ENCODE measurements at places on chromosomes 3 and 15.
A peak's percentile ranks its signal among the peaks of the same experiment; 100 is the strongest.

GRCh38 chr3:32551087-32551486 is 19.6 kb downstream of the DYNC1LI1 start:
- DNase-seq = no peak

DNA sequence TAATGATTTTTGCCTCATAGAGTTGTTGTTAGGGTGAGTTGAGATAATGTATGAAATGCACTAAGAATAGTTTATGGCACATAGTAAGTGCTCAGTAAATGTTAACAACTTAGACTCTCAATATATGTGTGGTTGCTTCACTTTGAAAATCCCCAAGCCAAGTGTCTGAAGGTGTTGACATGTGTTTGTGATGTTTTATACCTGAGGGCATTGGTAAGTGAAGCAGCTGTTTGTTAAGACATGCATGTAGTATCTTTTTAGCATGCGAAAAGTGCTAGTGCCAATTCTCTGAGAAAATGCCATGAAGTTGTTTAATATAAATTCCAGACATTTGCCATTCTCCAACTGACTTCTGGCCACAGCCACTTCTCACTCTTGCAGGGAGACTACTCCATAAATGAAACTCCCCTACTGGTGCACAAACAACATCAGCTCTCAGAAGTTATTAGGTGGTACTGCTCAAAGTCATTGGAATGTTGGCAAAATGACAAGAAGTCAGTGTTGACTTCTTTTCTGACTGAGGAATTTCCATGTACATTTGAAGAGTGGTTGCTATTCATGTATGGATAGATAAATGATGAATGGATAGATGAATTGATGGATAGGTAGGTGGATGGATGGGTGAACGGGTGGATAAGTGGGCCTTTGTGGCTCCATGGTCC is 103.6 kb upstream of the NUDT16 start:
- DNase-seq = no peak

GRCh38 chr3:54343495-54343894 is 221.1 kb downstream of the CACNA2D3 start:
- no peak for DNase-seq

DNA sequence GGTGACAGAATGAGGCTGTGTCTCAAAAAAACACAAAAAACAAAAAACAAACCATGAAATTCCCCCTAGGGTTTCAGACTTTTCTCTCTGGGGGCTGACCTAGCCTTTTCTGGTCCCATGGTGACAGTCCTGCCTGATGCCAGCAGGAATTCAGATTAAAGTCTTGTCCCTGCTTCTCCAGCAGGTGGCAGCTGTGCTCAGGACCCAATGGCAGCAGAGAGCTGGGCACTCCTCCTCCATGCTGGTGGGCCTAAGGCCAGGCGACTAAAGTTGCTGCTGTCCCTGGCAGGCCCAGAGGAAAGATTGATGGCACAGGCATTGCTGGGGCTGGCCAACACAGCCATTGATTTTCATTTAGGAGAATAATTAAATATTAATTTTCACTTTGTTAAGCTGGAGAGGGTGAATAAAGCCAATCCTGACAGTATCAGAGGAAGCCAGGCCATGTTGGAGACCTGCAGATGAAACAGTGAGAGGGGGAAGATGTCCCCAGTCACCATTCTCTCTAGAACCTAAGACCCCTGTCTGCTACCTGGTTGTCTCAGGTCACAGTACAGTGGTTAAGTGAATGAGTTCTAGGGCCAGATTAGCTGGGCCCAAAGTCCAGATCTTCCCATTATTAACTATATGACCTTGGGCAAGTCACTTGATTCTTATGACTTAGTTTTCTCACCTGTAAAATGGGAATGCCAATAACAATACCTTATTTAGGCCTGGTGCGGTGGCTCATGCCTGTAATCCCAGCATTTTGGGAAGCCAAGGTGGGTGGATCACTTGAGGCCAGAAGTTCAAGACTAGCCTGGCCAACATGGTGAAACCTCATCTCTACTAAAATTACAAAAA is 7.1 kb downstream of the CELF6 start:
- peak; percentile 48 for DNase-seq

GRCh38 chr3:165378761-165379160 is 182.6 kb upstream of the SLITRK3 start:
- DNase-seq = no peak

DNA sequence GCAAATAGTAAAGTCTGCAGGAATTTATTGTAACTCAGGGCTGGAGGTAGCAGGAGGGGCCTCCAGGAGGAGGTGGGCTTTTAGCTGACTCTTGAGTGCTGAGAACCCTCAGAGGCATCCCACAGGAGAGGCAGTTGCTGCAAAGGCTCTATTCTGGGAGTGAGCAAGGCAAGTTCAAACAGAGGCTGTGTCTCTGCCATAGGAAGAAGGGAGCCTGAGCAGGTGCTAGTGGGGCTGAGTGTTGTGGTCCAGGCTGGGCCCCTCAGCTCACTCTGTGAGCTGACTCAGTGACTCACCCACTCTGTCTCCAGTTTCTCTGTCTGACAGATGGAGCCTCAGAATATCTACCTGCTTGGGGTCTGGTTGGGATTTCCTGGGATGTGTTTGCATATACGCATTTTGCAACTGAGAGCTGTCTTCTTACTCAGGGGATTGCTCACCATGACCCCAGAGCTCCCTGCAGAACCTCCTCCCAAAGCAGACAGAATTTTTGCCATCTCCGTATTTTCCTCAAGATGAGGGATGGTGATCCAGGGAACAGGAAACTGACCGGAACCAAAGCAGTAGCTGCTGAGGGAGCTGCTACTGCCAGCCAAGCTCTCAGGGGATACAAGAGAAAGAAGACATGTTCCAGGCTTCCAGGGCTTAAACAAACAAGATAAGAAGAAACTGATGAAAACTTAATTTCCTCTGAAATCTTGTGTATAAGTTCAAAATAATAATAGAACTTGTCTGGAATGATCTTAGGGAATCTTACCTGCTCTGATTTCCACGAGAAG is 13.6 kb upstream of the NOX5 start:
- DNase-seq = no peak

DNA sequence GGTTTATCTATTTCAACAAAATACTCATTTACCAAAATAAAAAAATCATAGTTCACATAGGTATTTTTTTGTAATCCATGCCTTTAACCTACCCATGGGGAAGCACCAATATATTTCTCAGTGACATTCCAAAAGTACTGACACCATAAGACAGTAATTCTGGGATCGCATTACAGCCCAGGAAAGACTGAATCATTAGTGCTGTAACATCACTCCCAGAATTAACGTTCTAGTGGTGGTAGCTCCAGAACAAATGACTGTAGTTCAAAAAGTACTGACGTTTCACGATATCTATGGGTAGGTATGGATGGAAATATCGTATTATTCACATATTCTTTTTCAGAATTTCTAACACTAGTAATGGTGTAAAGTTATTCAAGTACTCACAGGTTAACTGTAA is 54.3 kb upstream of the NEK10 start:
- DNase-seq = no peak

- no peak for DNase-seq
These were observed 2.9 kb upstream of the RASGRF1 start for GRCh38 chr15:79093352-79093935.

GRCh38 chr3:4981294-4981664 is 2.0 kb downstream of the BHLHE40 start:
- DNase-seq = no peak

DNA sequence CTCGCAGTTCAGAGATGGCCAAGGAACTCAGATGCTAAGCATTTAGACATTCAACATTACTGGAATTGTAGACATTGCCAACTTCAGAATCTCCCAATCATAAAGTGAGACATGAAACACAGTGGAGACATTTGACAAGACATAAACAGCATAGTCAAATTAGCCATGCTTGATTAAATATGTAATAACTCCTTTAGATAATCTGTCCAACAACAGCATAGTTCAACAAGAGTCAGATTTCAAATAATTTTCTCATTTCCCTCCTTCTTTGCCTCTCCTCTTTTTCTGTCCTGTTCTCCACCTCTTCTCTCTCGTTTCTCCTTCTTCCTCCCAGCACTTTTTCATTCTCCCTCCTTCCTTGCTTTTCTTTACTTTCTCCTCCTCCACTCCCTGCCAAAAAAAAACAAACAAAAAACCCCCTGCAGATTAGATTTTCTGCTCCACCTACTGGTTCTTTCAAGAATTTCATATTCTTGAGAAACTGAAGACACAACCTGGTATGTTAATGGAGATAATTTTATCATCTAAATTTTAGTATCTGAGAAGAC is 20.2 kb downstream of the CPOX start:
- no peak for DNase-seq

GRCh38 chr3:81279481-81280379 is 481.7 kb downstream of the GBE1 start:
- DNase-seq = no peak

- no peak for DNase-seq
These were observed 3.0 kb downstream of the BLM start for GRCh38 chr15:90720131-90720530.

DNA sequence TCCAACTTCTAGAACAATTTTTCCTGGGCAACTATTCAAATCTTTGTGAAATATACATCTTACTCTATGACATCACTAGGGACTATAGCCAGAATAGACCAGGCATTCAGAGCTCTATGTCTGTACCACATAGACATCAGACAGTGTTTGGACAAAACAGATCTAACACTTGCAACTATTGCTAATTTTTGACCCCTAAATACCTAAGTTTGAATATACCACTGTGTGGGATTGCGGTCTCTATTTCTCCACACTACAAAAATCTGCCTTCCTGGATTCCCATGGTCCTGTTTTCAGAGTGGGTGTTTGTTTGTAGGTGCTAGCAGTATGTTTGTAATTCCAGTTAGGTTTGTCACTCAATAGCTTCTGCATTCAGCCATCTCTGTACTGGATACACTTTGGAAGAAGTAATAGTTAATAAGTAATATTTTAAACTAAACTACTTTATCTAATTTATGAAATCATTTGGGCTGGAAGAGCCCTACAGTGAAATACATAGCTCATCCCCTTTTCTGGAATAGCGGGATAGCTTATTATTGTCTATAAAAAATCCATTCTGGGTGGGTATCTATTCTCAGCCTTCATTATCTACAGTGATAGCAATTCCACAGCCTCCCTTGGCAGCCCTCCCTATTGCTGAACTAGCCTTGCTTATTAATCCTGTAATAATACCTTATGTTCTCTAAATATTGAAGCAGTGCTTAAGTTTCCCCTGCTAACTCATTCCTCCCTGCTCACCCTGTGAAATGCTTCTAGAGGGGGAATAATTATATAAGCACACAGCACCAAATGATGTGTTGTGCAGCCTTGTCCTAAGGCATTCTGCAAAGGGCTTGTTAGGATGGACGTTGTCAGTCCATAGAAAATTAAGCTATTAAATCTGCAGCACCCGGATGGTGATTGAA is 49.4 kb downstream of the RBMS3 start:
- no peak for DNase-seq

DNA sequence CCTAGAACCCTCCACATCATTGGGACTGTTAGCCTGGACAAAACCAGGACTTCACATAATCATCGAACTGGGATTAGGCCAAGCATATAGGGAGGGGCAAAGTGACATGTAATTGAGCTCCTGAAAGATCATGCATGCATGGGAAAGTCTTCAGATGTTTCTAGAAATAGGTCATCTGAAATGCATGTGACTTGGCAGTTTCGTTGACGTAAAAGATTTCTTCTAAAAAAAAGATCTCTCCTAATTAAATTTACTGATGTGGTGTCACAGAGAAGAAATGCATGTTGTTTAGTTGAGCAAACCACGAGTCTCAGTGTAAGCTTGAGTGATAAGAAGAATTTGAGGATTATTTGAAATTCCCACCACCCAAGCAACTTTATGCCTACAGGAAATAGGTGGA is 70.0 kb upstream of the LIMD1 start:
- no peak for DNase-seq

GRCh38 chr3:155640098-155640497 is 104.8 kb downstream of the PLCH1 start:
- no peak for DNase-seq

DNA sequence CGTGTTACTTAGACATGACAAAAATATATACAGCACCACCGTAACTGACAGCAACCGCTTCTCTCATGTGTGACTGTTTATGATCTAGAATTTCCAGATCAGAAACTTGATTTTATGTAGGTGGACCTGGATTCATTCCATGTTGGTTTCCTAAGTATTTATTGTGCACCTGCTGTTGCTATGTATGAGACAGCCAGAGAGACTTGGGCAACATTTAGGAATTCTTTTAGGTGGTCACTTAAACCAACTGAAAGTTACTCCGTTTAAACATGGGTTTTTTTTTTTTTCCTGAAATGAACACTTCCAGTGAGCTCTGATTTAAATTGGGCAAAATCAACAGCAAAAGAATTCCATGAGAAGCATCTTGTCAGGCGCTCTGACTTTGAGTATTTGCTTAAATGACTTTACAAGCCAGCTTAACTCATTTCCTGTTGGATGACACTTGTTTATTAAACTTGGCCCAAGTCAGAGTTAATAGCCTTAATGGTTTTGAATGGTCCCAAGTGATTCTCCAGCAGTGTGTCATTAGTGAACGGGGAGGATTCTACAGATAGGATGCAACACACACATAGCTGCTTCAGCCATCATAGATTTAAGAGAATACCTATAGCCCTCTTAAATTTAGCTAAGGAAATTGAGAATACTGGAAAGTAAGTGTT is 31.8 kb downstream of the MITF start:
- no peak for DNase-seq

DNA sequence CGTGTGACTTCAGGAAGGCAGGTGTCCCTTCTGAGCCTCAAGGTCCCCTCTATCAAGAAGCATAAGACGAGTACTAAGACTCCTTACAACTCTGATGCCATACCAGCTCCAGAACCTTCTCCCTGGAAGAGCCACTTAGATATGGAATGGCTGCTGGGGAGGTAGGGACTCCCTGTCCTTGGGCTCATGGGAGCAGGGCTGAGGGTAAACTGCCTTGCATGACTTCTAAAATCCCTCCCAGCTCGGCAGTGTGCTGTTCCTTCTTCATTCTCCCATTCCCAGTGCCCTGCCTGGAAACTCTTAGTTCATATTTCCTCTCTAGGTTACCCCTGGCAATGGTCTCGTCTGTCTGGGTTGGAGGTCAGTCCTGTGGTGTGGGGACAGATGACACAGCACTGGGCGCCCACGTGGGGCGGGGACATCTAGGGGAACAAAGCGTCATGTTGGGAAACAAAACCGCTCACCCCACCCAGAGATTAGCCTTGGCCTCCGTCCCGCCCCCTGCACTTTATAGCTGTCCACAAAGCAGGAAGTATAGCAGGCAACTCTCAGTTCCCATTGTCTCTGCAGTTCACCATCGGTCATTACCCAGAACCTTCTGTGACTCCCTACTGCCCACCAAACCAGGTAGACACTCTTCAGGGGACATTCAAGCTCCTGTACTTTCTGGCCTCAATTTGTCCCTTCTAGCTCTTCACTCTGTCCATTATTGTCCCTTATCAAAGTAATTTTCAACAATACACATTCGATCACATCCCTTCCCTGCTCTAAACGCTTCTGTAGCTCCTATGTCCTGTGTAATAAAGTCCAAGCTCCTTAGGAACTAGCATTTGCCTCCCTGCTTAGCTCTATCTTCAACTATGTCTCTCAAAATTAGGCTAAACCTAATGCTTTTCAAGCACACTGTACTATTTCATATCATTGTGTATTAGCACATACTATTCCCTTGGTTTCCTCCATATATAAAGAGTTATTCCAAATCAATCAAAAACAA is 73.8 kb downstream of the IQSEC1 start:
- DNase-seq = no peak

- DNase-seq = no peak
These were observed 383.2 kb upstream of the KCNMB2 start for GRCh38 chr3:178152988-178153387.

All from neuronal stem cell (in vitro differentiated cells).